ENCODE measurements at places on chromosomes 6 and 20.

- DNase-seq = no peak
These were observed 625.9 kb upstream of the FLRT3 start for GRCh38 chr20:14963262-14963663.

DNA sequence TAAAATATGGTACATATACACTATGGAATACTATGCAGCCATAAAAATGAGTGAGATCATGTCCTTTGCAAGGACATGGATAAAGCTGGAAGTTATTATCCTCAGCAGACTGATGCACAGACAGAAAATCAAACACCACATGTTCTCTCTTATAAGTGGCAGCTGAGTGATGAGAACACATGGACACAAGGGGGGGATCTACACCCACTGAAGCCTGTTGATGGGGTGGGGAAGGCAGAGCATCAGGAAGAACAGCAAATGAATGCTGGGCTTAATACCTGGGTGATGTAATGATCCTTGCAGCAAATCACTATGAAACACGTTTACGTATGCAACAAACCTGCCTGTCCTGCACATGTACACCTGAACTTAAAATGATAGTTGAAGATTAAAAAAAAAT is 71.3 kb downstream of the MANEA start:
- DNase-seq = no peak

DNA sequence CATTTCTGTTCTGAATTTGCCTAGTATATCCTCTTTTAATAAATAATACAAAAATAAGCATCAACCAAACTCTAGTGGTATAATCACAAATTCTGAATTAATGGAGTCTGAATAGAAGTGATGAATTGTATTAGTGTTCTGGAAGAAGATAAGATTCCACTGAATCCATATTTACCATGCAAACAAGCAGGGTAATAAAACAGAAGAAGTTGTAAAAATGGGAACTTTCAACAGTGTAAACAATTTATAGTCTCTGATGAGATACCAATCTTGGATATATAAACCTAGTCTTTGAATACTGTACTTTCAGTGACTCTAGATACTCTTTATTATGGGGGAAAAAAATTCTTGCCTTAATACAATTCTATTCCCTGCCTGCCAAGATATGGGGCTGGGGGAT is 197.6 kb downstream of the KHDC1L start:
- no peak for DNase-seq

GRCh38 chr6:24666097-24666640 is 530 bp downstream of the TDP2 start:
- DNase-seq = no peak

DNA sequence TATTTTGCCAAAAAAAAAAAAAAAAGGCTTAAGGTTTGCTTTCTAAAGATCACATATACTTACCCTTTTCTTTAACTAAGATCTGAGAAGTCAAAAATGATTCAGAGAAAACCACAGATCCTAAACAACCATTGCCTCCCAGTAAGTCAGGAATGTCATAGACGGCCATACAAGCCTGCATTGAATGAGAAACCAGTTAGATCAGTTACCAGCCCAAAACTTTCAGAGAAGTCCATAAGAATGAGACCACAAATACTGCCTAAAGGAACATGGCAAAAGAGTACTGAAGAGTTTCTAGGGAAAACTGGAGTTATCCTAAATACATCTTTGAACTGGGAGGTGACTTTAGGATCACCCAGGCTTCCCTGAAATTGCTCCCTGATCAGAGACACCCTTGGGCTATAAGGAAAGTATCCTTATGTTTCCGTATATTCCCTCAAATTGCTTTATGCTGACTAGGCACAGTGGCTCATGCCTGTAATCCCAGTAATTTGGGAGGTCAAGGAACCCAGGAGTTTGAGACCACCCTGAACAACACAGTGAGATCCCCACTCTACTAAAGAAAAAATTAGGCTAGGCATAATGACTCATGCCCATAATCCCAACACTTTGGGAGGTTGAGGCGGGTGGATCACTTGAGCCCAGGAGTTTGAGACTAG is 79.4 kb upstream of the SLC4A11 start:
- DNase-seq = no peak

Data from NCI-H2081 (cell line).